ENCODE measurements at places on chromosomes 7 and 10.

- DNase-seq: no peak
These were observed 93.8 kb upstream of the SMNDC1 start for GRCh38 chr10:110398419-110399105.

- no peak for DNase-seq
These were observed 34.1 kb downstream of the MACC1 start for GRCh38 chr7:20183086-20183485.

- DNase-seq: no peak
These were observed 484 bp downstream of the ZNF438 start for GRCh38 chr10:31031205-31031557.

- no peak for DNase-seq
These were observed 13.0 kb downstream of the AKAP9 start for GRCh38 chr7:91953618-91954017.

DNA sequence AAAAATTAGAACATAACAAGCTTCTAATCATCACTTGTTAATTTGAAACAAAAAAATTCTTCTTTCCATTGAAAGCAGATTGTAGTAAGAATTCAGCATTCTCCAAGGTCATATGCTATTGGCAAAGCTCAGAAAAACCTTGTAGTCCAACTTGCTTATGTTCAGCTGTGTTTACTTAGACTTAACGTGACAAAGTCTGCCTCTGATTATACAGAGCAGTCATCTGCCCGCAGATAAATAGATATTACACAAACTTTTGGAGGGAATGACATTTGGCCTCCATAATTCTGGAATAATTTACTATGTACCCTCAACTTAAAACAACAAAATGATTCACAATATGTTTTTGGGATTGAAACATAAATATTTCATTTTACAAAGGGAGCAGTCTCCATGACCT, 45.8 kb downstream of the MKX start:
- no peak for DNase-seq
